ENCODE measurements at places on chromosomes 11 and 22.

DNA sequence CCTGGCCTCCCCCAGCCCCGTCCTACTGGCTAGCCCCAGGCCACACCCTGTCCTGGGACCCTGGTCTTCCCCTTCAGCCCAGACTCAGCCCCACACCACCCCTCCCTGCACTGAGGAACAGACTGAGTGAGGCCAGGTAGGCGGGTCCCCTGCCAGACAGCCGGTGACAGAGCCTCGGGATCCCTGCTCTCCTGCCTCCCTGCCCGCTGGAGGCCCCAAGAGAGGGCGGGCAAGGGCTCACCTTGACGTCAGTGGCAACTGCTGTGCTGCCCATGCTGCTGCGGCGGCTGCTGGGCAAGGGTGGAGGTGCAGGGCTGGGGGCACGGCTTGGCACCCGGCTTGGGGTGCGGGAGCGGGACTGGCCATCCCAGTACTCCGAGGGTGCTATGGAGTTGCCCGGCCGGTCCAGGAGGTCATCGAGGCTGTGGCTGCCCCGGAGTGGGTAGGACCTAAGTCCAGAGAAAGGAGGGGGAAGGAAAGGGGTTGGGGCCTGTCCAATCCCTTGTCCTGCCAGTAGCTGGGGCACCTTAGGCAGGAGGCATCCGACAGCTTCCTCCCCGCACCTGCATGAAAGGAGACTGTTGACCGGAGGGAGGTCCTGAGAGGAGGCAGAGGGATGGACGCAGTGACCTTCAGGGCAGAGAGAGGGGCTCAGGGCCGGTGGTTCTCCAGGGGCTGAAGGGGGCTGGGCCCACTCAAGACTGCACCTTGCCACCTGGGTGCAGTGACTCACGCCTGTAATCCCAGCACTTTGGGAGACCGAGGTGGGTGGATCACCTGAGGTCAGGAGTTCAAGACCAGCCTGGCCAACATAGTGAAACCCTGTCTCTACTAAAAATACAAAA lies 2.2 kb upstream of the SLC16A8 start:
- no peak for DNase-seq

GRCh38 chr11:76062733-76063132 lies 143.6 kb downstream of the WNT11 start:
- no peak for DNase-seq

GRCh38 chr22:49099496-49100124 lies 728.1 kb downstream of the BRD1 start:
- no peak for DNase-seq

- DNase-seq = no peak
Measured at GRCh38 chr22:32674925-32675825, 126.3 kb upstream of the TIMP3 start.

DNA sequence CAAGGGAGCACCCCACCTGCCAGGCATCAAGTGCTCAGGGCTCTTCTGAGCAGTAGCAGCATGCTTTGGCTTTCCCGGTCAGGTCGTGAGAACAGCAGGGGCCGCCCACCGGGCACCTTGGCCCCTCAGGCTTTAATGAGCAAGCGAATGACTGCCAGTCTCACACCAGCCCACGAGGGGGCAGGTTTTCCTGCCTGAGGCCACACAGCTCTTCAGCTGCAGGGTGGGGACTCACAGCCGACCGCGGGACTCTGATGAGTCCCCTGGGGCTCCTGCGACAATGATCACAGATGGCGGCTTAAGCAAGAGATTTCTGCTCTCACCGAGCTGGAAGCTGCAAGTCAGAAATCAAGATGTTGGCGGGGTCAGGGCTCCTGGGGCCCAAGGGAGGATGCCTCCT lies 14.3 kb upstream of the FGF19 start:
- peak; percentile 33 for DNase-seq

DNA sequence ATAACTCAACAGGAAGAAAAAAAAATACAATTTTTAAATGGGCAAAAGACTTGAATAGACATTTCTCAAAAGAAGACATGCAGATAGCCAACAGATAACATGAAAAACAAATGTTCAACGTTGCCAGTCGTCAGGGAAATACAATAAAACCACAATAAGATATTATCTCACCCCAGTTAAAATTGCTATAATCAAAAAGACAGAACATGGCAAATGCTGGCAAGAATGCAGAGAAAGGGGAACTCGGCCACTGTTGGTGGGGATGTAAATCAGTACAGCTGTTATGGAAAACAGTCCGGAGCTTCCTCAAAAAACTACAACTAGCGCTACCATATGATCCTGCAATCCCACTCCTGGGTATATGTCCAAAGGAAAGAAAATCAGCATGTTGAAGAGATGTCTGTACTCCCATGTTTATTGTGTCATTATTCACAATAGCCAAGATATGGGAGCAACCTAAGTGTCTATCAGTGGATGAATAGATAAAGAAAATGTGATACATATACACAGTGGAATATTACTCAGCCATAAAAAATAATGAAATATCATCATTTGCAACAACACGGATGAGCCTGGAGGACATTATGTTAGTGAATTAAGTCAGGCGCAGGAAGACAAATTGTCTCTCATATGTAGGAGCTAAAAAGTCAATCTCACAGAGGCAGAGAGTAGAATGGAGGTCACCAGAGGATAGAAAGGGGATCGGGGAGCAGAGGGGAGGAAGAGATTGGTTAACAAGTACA lies 12.2 kb upstream of the CYTH4 start:
- DNase-seq = no peak

DNA sequence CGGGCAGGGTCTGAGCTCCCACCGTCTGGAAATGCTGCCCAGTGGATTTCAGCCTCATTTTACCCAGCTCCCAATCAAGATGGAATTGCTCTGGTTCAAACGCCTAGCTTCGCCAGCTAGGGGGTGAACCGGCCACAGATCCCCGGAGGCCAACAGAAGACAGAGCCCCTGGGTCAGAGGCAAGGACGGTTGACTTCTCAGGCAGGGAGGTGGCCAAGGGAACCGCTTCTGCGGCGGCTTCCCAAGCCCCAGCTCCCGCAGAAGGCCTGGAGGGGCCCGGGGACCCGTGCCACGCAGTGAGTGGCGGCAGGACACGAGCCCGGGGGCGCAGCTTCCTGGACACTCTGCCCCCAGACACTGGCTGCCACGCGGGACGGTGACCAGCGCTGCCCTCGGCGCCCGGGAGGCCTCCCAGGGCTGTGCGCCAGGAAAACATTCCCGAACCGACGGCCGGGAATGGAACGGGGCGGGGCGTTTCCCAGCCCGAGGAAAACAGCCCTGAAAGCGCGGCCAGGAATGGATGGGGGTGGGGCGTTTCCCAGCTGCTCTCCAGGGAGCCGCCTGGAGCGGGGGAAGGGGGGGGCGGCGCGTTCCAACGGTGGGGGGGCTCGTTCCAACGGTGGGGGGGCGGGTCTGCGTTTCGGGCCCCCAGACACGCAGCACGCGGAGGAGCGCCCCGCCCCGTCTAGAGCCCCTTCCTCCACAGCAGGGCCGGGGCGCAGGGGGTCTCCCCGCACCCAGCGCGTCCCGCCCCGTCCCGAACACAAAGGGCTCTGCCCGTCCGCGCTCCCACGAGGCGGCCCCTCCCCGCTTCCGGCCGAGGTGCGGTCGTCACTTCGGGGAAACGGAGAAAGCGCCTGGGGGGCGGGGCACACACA lies 13.5 kb upstream of the B4GALNT4 start:
- DNase-seq = peak; percentile 86

DNA sequence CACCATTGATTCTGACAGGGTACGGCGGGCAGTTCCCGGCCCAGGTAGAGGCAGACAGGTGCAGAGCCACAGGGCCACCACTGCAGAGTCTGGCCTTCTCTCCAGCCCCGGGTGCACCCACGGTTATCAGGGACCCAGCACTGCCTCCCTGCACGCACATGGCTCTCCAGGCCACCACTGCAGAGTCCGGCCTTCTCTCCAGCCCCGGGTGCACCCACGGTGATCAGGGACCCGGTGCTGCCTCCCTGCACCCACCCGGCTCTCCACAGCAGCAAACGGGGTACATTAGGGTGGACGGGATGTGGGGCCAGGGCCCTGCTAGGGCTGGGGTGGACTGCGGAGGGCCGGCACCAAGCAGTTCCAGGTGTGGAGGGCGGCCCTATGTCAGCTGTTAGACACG lies 272.9 kb downstream of the BRD1 start:
- DNase-seq = no peak

GRCh38 chr11:66691311-66691980 lies 13.8 kb upstream of the RBM4B start:
- DNase-seq = no peak

DNA sequence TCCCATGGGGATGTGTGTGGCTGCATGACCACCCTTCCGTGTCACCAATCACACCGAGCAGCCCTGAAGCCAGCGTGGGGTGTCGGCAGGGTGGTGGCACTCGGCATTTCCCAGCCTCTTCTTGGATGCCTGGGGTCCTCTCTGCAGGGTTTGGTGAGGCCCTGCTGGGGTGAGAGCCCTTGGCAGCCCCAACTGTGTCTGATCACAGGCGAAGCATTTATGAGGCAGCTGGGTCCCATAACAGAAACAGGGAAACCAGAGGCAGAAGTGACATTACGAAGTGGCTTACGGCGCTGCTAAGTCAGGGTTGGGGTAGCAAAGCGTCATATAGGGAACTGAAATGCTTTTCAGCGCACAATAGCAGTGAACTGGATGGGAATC lies 92.3 kb upstream of the SEPTIN5 start:
- no peak for DNase-seq

DNA sequence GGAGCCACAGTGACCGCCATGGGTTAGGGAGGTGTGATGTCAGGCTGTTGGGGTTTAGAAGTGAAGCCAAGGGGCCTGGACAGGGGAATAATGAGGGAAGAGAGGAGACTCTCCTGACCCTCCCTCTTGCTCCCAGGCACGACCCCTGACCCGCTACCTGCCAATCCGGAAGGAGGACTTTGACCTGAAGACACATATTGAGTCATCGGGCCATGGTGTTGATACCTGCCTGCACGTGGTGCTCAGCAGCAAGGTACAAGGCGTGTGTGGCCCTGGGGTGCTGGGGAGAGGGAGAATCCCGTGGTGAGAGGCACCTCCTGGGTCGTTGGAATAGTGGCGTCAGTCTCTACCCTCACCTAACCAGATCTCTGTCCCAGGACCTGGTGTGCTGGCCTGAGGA lies 29.5 kb downstream of the TREH start:
- DNase-seq = no peak

GRCh38 chr11:12356944-12357655 lies 20.3 kb upstream of the PARVA start:
- no peak for DNase-seq

GRCh38 chr22:19783586-19784383 lies 23.2 kb downstream of the TBX1 start:
- no peak for DNase-seq

DNA sequence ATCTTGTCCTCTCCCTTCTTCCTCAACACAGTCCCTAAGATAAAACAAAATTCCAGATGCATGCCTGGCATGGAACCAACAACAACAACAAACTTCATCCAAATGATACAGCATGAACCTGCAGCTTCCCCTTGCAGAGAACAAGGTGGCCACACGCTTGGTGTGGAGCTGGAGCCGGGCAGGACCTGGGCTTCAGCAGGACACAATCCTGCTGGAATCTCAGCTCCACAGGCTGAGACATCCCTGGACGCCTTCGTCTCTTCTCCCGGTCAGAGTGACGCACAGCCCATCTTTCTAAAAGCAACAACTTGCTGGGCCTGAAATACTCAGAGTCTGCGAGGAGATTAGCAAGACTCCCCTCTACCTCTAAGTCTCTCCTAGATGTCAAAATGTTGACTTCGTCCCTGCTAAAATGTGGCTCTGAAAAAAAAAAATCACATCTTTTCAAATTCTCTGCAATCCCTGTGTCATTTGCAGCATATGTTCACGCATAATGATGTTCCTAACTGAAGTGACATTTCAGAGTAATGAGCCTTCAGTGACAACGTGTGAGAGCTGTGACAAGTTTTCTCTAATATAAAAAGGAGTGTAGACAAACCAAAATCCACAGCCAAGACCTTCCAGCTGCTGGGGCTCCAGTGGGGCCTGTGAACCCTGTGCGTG lies 1232.3 kb downstream of the TBC1D22A start:
- DNase-seq = no peak

- DNase-seq = peak; percentile 81
Measured at GRCh38 chr11:66068154-66068821, 1.8 kb upstream of the PACS1 start.

DNA sequence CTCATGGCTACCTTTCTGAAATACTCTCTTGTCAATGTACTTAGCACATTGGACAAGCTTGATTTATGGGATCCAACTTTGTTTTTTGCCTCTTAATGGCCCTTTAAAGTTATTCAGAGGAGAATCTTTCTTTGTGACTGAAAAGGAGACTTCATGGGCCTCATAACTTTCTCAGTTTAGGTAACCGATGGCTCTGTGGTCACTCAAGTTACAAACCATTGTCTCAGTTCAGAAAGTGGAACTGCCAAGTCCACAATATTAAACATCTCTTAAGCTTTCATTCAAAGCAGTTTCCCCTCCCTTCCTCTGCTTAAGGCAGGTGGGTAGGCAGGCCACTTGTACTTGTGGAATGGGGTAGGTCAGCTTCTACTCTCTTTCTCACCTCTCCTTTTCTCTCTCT lies 12.3 kb upstream of the ARL14EP start:
- no peak for DNase-seq

DNA sequence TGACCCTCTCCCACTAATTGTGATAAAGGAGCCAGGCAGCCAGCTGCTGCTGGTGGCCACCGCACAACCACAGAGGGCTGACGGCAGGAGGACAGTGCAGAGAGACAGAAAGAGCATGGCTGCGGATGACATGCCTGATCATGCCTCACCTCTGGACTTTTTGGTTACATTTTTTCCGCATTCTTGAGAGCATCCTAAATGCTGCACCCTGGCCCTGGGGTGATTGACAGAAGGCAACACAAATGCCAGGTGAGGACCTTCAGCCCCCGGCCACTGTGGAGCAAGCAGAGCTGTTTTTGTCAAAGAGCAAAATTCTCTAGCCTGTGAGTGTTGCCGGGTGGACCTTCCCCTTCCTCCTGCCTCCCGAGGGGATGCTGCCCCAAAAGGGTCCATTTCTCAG lies 78.5 kb downstream of the RPS6KA4 start:
- DNase-seq = no peak

DNA sequence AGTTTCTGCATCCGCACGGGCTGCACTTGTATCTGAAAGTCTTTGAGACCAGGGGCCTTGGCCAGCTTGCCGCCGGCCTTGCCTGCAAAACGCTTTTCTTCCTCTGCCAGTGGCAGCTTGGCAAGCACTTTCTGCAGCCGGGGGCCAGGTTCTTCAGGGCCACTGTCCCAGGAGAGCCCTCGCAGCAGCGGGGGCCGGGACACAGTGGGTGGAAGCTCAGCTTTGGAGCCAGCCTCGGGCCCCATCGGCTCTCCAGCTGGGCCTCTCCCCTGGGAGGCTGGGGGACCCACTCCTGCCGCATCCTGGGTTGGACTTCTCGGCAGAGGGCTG lies 57.5 kb upstream of the LYVE1 start:
- no peak for DNase-seq

- DNase-seq = no peak
Measured at GRCh38 chr11:796565-797295, 1.4 kb downstream of the SLC25A22 start.

Data from stimulated activated CD4-positive, alpha-beta T cell treated with anti-CD3 and anti-CD28 coated beads, Interleukin-2, amount 100 ng/mL, for 24 hours (primary cell).